ENCODE measurements at places on chromosomes 5 and 9.

DNA sequence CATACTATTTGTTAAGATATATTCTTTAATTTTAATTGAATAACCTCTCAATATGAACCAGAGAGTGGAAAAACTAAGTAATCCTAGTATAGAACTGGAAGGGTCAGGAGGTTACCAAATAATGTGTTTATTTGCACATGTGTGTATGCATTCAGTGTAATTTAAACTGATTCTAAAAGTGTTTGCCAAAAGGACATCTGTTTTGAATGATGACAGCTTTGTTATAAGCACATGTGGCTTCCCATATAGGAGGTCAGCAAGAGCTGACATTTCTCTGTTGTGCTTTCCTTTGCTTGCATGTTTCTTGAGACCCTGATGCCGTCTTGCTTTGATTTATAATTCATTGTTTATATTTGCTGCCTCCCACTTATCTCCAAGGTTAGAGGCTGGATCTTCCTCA, 383.4 kb downstream of the BRINP1 start:
- DNase-seq = no peak

- DNase-seq = no peak
Measured at GRCh38 chr5:170861917-170862766, at the start of gene RANBP17. RANBP17 (plus strand) TSS chr5:170862018.

DNA sequence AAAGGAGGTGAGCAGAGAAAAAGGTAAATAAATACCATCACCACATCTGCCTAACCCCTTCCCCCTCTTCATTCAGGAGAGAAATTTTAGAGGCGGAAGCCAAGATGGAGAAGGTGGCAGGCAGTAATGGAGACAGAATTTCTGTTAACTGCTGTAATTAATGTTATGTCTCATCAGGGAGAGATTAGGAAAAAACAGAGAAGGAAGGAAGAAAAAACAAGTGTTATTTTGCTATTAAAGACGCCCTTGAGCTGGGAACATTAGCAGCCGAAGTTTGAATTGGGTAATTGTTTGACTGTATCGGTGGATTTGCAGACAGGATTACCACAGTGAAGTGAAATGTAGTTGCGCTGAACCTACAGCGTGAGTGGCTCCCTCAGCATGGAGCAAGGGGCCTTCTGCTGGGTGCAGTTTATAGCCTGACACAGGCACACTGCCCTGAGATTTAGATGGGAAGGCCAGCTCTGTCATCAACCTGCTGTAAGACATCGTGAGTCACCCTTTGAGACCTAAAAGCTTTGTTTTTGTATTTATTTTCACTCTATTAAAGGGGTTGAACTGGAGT, 136.3 kb downstream of the ASTN2 start:
- no peak for DNase-seq

- DNase-seq = no peak
Measured at GRCh38 chr5:154081246-154081645, 42.5 kb downstream of the MFAP3 start.

All from T-helper 1 cell (primary cell).